ENCODE measurements at places on chromosomes 4 and X.

GRCh38 chr4:10639664-10640063, 44.9 kb downstream of the CLNK start:
- no peak for DNase-seq

GRCh38 chr4:8558080-8558960, 21.9 kb upstream of the GPR78 start:
- no peak for DNase-seq

- DNase-seq = no peak
Observed at GRCh38 chrX:2492531-2493218, 8.1 kb downstream of the DHRSX start.

DNA sequence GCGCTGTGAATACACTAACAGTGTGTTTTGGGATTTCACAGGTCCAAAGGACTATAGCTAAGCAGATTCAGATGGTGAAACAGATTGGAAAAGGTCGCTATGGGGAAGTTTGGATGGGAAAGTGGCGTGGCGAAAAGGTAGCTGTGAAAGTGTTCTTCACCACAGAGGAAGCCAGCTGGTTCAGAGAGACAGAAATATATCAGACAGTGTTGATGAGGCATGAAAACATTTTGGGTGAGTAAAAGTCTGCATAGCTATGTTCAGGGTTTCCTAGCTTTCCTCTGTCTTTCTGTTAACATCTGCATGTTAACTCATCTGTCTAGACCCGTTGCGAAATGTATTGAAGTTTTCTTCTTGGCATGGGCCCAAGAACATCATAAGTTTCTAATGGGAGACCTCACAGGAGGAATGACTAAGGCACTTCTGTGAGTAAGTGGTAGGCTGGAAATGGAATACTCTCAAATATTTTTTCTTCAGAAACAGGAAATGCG, 372.1 kb downstream of the BMPR1B start:
- DNase-seq = no peak

- DNase-seq = no peak
Observed at GRCh38 chr4:156517546-156517945, 454.1 kb downstream of the PDGFC start.

- no peak for DNase-seq
Observed at GRCh38 chr4:89723096-89723495, 113.9 kb downstream of the SNCA start.
